CD4-positive, alpha-beta T cell treated with Interleukin-15 for 4 hours (primary cell): ENCODE measurements at places on chromosomes 3 and 15.

- no peak for DNase-seq
Measured at GRCh38 chr3:88930611-88931010, 176.8 kb upstream of the EPHA3 start.

- no peak for DNase-seq
Measured at GRCh38 chr3:120645083-120645845, 36.8 kb downstream of the HGD start.

DNA sequence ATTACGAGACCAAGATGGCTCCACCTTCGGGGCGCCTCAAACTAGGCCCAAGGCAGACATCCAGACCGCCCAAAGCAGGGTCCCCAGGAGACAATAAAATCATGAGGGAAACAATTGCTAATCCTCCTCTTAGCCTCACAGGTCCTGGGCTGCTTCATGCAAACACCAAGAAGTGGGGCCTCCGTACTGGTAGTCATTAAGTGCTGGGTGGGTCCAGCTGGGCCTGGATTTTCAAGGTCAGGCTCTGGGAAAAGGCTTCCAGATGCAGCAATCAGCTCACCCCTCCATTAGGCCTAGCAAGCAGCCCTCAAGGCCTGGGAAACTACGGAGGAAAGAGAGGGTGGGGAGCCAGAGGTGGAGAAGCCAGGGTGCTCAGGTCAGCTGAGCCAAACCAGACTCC, 634 bp downstream of the FBXL22 start:
- no peak for DNase-seq

DNA sequence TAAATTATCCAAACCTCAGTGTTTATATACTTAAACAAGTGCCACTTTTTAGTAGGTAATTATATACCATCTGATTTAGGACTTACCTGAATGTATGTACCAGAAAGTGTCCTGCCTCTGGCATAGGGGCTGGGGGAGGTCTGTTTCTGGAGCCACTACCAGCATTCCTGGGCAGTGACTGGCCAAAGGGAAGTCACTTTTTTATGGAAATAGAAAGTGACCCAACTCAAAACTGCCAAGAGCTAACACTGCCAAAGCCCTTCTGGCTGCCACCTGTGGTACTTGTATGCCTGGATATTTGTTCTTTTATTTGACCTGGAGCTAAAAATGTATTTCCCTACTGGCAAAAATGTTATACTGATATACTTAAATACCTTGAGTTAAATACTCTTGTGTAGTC, 42.7 kb downstream of the ESYT3 start:
- no peak for DNase-seq

DNA sequence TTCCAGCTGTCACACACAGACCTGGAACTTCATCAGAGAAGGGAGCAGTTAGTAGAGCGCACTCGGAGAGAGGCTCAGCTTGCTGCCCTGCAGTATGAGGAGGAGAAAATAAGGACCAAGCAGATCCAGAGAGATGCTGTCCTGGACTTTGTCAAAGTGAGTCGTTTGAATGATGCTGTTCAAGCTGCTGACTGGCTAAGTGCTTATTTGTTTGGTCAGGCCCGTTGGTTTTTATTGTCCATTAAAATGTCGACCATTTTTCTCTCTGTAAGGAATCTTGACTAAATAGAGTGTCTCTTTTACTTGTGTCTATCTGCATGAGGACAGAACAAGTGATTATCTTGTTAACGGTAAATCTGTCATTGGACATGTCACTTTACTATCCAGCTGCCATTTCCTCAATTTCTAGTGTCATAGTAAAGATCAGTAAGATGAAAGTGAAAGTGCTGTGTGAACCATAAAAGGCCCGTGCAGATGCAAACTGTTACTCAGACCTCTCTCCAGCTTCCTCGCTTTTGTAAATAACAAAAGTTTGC, 56.9 kb downstream of the LRCH3 start:
- DNase-seq: peak; percentile 50

GRCh38 chr15:25620466-25620865, 181.6 kb upstream of the UBE3A start:
- no peak for DNase-seq
